ENCODE measurements at places on chromosomes 4 and X. TPM values are rescaled to one million over a fixed set of nuclear protein-coding genes. Genes with fewer than 3 reads are reported as not detected.

Gene TMEM175
- 56.5 TPM for total RNA-seq

DNA sequence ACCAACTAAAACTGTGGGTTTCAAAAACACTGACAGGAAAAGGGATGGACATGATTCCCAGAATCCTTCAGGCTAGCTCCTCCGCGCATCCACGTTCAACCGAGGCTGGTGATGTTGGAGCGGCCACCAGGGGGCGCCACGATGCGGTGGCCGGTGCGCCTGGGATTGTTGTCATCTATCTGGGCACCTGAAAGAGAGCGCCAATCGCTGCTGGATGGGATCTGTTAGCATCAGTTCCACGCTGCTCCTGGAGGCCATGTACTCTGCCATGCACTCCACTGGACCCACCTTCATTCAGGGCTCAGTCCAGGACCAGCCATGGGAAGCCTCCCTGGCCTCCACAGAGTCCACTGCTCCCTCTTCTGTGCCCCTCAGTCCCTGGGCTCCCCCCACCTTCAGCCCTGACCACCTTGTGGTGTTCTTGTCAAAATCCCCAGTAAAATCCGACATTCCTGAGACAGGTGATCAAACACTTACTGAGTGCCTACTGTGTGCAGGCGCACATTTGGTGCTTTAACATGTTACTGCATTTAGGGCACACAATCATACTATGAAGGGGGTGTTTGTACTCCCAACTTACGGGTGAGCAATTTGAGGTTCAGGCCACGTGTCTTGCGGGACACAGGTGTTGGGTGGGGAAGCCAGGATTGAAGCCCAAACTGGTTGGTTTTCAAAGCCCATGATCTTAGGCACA is 71.1 kb downstream of the CRMP1 start:
- no peak overlapping the region for H3K4me3 ChIP-seq
- H3K27me3 ChIP-seq: no peaks in the 10 kb centered on the region
- H3K4me1 ChIP-seq: no peaks in the 10 kb centered on the region
- H3K27ac ChIP-seq: no peak overlapping the region
- no peak for DNase-seq
- H3K36me3 ChIP-seq: no peaks in the 10 kb centered on the region

DNA sequence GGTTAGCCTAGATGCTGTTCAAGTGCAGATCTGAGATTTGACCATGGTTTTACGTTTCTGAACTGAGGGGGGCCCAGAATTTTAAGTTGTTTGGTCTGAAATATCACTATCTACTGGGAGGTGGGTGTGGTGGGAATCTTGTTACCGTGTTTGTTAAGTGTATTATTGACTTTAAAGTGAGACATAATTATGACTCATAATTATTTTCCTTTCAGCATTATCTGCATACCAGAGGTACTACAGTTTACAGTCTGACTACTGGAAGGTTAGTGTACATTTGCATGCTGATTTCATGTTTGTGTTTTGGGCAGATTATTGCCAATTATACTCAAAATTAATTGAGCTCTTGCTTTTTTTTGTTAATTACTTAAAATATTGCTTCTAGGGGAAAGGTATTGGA is 101.5 kb downstream of the KDM6A start:
- no peak overlapping the region for H3K27ac ChIP-seq
- DNase-seq: no peak
- H3K4me1 ChIP-seq: no peaks in the 10 kb centered on the region
- no peaks in the 10 kb centered on the region for H3K27me3 ChIP-seq

Gene TCEANC
- total RNA-seq: 3.2 TPM

Gene NPY2R
- 0.49 TPM for total RNA-seq

- H3K4me3 ChIP-seq: no peak overlapping the region
- no peaks in the 10 kb centered on the region for H3K27me3 ChIP-seq
- H3K27ac ChIP-seq: no peak overlapping the region
- H3K4me1 ChIP-seq: no peaks in the 10 kb centered on the region
- H3K36me3 ChIP-seq: no peaks in the 10 kb centered on the region
- DNase-seq: no peak
These were observed 24.2 kb upstream of the PPM1K start for GRCh38 chr4:88308587-88308986.

- no peaks in the 10 kb centered on the region for H3K36me3 ChIP-seq
- no peak overlapping the region for H3K27ac ChIP-seq
- no peaks in the 10 kb centered on the region for H3K4me1 ChIP-seq
These were observed 47.5 kb upstream of the IGFBP7 start for GRCh38 chr4:57157596-57158137.

- no peaks in the 10 kb centered on the region for H3K27me3 ChIP-seq
- no peak overlapping the region for H3K4me3 ChIP-seq
- DNase-seq: no peak
- no peak overlapping the region for H3K27ac ChIP-seq
These were observed 321.0 kb downstream of the IL15 start for GRCh38 chr4:141957416-141957815.

DNA sequence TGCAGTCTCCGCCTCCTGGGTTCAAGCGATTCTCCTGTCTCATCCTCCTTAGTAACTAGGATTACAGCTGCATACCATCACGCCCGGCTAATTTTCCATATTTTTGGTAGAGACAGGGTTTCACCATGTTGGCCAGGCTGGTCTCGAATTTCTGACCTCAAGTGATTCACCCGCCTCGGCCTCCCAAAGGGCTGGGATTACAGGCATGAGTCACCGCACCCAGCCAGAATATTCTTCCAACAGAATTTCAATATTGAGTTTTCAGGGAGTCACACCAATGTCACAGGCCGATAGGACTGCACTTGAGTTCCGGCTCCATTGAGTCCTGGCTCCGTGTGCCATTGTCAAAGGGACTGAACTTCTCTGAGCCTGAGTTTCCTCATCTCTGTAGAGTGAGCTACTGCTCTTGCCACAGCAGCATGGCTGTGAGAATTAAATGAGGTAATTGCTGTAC is 82.9 kb downstream of the CLCN4 start:
- DNase-seq: no peak
- H3K4me3 ChIP-seq: no peak overlapping the region
- peaks cover 4% of the 10 kb centered on the region for H3K4me1 ChIP-seq
- no peaks in the 10 kb centered on the region for H3K27me3 ChIP-seq

DNA sequence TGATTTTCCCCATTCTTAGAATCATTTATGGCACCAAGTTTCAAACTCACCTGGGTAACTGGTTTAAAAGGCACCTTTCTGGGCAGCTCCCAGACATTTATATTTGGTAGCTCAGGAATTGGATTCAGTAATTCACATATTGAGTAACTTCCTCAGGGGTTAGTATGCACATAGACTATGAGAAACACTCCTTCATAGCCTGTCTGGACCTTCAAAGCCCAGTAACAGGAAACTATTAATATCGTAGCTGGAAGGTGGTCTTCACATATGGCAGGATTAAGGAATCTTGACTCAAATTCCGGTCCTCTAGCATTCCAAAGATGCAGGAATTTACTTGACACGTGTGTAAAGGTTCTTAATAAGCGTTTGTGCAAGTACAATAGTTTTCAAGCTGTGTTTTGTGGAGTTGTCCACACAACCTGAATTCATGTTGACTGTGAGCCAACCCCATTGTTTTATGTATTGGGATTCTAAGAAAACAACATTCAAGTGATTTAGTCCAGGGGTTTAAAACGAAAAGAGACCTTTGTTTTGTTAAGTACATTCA is 78.4 kb downstream of the PLS3 start:
- no peaks in the 10 kb centered on the region for H3K36me3 ChIP-seq
- no peaks in the 10 kb centered on the region for H3K4me1 ChIP-seq
- no peaks in the 10 kb centered on the region for H3K27me3 ChIP-seq

DNA sequence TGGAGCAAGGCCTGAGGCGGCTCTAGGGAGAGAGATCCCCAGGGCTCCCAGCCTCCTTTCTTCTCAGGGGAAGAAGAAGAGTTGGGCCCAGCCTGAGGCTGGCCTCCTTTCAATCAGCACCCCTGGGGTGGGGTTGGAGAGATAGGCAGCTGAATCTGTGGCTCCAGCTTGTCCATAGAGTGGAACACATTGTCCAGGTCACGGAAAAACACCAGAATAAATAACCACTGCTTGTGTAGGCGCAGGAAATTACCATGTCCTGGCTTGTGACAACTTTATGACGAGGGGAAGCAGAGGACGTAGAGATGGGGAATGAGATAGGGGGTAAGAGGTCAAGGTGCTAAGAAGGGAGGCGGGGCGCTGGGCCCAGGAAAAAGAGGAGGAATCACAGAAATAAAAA is 80.8 kb upstream of the EFNB1 start:
- no peaks in the 10 kb centered on the region for H3K36me3 ChIP-seq
- H3K27ac ChIP-seq: no peak overlapping the region

GRCh38 chrX:3425031-3425430 is 78.6 kb upstream of the MXRA5 start:
- DNase-seq: no peak
- no peak overlapping the region for H3K4me3 ChIP-seq
- H3K27me3 ChIP-seq: no peaks in the 10 kb centered on the region

- no peaks in the 10 kb centered on the region for H3K4me1 ChIP-seq
- no peak overlapping the region for H3K4me3 ChIP-seq
- H3K27me3 ChIP-seq: no peaks in the 10 kb centered on the region
These were observed 67.4 kb upstream of the UGT2B10 start for GRCh38 chr4:68748181-68748991.

Gene CYBB
- 6.9 TPM for total RNA-seq

Gene RGN
- 4.7 TPM for total RNA-seq

Gene PCDH19
- total RNA-seq: 3.4 TPM

Gene ODAPH
- total RNA-seq: not detected

DNA sequence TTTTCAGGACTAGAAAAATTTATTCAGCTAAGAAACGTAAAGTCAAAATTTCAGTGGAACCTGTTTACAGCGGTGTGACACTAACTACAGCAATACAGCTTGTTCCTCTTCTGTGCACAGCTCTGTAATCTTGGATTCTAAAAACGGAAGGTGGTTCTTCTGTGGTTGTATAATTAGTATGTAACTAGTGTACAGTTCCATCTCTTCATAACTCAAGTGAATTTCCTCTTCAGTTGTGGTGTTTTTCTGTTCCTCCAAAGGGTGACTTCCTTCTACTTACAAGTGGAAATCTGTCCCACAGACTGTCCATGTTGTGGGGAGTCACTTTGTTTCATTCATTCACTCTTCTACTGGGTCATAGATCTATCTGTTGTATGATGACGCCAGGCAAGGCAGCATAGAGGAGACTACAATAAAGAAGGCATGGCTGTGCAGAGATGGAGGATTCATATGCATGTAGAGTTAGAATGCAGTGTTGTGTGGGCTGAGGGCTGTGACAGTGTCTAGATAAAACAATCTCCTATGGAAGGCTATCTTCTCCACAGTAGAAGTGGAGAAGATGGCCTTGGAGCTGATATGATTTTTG is 5.4 kb downstream of the DAPP1 start:
- no peak overlapping the region for H3K27ac ChIP-seq
- H3K4me1 ChIP-seq: no peaks in the 10 kb centered on the region
- H3K36me3 ChIP-seq: no peaks in the 10 kb centered on the region
- H3K27me3 ChIP-seq: no peaks in the 10 kb centered on the region

Gene DKK2
- total RNA-seq: 0.49 TPM

DNA sequence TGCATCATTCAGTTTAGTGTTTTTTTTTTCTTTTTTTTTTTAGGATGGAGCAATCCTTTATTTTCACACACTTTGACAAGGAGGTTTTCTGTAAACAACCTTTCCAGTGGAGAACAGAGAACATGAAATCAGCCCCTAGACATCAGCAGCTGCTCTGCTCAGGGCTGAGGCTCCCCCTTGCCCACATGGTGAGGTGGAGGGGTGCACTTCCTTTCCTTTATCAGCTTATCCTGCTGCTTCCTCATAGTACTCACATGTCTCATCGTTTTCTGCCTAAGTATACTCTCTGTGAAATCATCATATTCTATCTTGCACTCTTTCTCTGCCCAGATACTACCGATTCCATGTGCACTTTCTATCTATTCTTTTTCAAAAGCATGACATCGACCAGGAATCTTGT is 47.6 kb upstream of the PRSS12 start:
- H3K36me3 ChIP-seq: no peaks in the 10 kb centered on the region
- H3K4me1 ChIP-seq: peaks cover 13% of the 10 kb centered on the region
- no peak for DNase-seq
- no peaks in the 10 kb centered on the region for H3K27me3 ChIP-seq

DNA sequence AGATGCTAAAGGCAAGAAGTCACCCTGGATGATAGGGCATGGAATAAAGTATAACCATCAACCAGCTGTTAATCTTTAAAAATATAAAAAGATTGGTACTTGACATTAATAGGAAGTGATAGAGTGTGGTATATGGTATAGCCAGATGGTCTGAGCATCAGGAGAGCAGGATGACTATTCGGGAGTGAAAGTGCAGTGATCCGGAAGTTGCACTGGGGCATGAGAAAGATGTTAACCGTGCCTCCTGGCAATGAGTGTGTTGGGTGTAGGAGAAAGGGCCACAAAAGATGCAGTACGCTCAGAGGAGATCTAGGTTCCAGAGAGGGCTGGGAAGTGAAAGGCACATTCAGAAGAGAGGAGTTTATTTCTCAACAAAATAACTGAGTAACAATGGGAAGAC is 65.0 kb downstream of the TSPAN7 start:
- H3K36me3 ChIP-seq: no peaks in the 10 kb centered on the region
- DNase-seq: no peak
- H3K27ac ChIP-seq: no peak overlapping the region

DNA sequence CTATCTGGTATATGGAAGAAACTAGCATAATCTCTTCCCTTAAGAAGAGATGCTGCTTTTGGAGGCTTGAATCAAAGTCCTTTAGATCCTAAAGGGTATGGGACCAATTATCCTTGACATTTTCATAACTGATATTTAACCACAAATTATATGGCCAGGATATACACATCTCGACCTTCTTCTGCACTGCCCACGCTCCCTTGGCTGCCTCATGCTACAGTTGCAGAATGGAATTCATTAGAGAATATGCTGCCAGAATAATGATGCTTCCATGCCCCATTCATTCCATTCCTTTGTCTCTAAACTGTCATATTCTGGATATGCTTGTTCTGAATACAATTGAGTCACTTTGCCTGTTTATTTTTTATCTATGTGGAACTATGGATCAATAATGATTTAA is 157.1 kb upstream of the PACRGL start:
- H3K27ac ChIP-seq: no peak overlapping the region
- DNase-seq: no peak
- no peaks in the 10 kb centered on the region for H3K36me3 ChIP-seq
- no peaks in the 10 kb centered on the region for H3K27me3 ChIP-seq
- no peaks in the 10 kb centered on the region for H3K4me1 ChIP-seq

DNA sequence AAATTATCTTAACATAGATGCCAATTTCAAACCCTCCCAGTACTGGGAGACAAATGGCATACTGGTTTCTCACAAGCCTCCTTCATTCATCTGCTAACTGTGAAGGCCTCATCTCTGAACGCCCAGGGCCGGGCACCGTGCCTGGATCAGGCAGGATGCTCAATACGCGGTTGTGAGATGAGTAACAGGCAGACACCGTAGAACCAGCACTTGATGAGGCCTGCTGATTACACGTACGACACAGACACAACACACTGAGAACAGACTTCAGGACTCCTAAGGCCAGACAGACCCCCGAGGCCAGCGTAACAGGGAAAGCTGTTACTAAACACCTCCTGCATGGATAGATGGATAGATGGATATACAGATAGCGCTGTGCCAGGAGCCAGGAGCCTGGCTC is 154.6 kb downstream of the AFAP1 start:
- no peak for DNase-seq
- no peak overlapping the region for H3K4me3 ChIP-seq
- no peak overlapping the region for H3K27ac ChIP-seq
- H3K27me3 ChIP-seq: no peaks in the 10 kb centered on the region

GRCh38 chr4:81460191-81460701 is 11.5 kb downstream of the RASGEF1B start:
- DNase-seq: no peak
- no peaks in the 10 kb centered on the region for H3K36me3 ChIP-seq
- H3K4me3 ChIP-seq: no peak overlapping the region

GRCh38 chr4:181777518-181777917 is 465.7 kb upstream of the TENM3 start:
- H3K27ac ChIP-seq: no peak overlapping the region
- no peak overlapping the region for H3K4me3 ChIP-seq
- no peaks in the 10 kb centered on the region for H3K27me3 ChIP-seq
- H3K36me3 ChIP-seq: no peaks in the 10 kb centered on the region

Gene CTAG1B
- total RNA-seq: not detected

Data from vagina (tissue), 2 donors.